ENCODE measurements at places on chromosomes 6 and 20.

- no peak for DNase-seq
Measured at GRCh38 chr6:67885081-67886033, 749.7 kb upstream of the ADGRB3 start.

DNA sequence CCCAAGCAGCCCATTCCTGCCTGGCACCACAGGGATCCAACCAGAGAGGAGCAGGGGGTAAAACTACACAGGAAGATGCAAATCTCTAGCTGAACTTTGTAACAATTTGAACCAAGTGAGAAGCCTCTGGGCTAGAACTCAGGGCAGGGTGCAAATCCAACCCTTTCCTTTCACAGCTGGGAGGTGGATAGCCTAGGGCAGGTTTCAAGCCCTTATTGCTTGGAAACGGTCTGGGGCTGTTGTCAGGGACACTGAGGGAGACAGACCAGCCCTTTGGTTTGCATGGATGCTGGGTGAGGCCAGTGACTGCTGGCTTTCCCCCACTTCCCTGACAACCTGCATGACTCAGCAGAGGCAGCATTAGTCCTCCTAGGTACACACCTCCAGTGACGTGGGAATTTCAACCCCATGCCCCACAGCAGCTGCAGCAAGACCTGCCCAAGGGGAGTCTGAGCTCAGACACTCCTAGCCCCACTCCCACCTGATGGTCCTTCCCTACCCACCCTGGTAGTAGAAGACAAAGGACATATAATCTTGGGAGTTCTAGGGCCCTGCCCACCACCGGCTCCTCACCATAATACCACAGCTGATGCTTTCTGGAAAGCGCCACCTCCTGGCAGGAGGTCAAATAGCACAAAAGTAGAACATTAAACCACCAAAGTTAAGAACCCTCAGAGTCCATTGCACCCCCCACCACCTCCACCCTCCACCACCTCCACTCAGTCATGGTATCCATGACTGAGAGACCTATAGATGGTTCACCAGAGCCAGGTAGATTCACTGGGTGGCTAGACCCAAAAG is 797.7 kb upstream of the MAN1A1 start:
- no peak for DNase-seq

DNA sequence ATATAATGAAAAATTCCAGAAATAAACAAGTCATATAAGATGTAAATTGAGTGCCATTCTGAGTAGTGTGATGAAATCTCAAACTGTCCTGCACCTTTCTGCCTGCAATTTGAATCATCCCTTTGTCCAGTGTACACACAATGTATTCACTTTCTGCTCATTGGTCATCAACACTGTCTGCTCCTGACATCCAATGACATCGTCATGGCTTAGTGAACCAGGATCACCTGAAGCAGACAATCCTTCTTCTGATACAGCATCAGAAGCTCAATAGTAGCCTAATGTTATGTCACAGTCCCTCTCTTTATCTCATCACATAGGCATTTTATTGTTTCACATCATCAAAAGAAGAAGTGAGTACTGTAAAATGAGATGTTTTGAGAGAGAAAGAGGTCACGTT is 366.3 kb downstream of the RFPL4B start:
- no peak for DNase-seq

- DNase-seq: peak; percentile 53
Measured at GRCh38 chr6:27545271-27546046, 72.6 kb upstream of the ZNF184 start.

GRCh38 chr6:45002390-45003105 is 325.6 kb upstream of the RUNX2 start:
- no peak for DNase-seq

DNA sequence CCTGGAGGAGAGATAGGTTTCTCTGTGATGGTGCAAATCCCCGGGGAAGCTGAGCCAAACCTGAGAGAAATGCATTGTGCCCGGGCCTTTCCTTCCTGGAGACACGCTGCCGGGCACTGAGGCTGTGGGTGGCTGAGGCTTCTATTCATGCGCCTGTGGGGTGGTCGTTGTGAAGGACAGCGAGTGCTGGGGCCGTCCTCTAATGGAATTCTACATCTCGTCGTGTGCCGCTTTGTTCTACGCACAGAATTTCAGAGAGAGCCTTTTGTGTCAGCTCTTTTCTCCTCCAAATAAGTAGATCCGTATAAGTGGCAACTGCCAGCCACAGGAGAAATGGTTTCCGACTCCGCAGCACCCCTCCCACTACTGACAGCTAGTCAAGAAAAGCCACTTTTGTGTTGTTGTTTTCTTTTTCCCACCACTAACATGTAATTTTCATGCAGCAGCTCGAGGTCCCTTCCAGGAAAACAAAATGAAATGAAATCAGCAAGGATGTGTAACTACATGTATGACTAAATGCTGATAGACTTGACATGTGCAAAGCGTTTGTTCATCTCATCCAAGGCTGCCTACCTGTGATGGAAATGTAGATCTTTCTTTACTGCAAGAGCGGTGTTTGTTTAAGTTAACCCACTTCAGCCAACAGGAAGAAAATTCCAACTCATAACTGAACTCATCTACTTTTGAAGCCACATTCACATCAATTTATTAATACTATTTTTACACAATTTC is 26.4 kb upstream of the PXDC1 start:
- no peak for DNase-seq
